ENCODE measurements at places on chromosomes 3 and 15. TPM values are rescaled to one million over a fixed set of nuclear protein-coding genes. Genes with fewer than 3 reads are reported as not detected.

DNA sequence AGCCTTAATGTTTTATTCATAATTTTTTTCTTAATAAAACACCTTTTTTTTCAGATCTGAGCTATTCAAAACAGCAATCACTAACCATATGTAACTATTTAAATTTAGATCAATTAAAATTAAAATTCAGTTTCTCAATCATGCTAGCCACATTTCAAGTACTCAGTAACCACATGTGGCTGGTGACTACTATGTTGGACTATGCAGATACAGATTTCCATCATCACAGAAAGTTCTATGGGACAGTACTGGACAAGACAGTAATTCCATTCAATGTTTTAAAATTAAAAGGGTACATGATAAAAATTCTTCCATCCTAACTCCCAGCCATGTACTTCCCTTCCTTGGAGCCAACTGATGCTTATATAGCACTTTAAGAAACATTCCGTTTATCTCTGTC is 119.3 kb downstream of the GLDN start:
- DNase-seq, result no peak
- no peak overlapping the region for H3K27ac ChIP-seq
- no peaks in the 10 kb centered on the region for H3K4me1 ChIP-seq
- H3K36me3 ChIP-seq, result no peaks in the 10 kb centered on the region

CCR5 gene
- total RNA-seq, result 15.5 TPM

DPH3 gene
- total RNA-seq, result 14.4 TPM

DNA sequence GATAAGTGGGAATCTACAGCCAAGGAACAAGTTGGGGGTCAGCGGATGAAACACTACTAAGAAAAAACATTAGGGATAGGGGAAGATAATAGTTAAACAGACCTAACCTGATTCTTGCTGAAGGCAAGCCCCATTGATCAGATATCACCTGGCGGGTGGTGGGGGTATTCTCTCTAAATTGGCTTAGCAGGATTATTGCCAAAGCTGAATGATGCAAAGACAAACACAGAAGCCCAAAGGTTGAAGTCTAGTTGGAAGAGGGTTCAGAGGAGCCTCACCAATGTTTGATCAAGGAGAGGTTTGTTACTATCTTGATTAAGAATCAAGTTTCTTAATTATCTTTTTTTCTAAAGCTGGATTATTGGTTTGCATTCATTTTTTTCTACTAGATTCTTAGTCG is 371.9 kb upstream of the CNTN4 start:
- DNase-seq, result no peak
- H3K4me1 ChIP-seq, result no peaks in the 10 kb centered on the region
- H3K36me3 ChIP-seq, result no peaks in the 10 kb centered on the region

TRPM1 gene
- total RNA-seq, result not detected

EPHA6 gene
- not detected for total RNA-seq

DNA sequence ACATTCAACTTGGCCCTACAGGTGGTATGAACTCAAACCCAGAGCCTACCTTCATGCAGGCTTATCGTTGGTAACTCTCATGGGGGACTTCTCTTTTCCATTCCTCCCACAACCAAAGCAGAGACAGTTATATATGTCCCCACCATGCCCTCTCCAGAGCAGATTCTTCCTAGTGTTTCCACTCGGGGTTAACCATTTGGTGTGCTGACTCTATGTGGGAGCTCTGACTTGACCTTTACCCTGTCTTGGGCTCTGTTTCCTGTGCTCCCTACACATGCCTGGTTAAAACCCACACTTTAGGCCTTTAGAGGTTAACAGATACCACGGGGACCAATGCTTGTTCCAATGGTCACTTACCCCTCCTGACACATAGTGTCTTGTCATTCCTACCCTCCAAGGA is 80.7 kb downstream of the FSIP1 start:
- H3K36me3 ChIP-seq, result no peaks in the 10 kb centered on the region
- no peaks in the 10 kb centered on the region for H3K27me3 ChIP-seq
- H3K4me3 ChIP-seq, result no peak overlapping the region
- DNase-seq, result no peak
- no peaks in the 10 kb centered on the region for H3K4me1 ChIP-seq

DNA sequence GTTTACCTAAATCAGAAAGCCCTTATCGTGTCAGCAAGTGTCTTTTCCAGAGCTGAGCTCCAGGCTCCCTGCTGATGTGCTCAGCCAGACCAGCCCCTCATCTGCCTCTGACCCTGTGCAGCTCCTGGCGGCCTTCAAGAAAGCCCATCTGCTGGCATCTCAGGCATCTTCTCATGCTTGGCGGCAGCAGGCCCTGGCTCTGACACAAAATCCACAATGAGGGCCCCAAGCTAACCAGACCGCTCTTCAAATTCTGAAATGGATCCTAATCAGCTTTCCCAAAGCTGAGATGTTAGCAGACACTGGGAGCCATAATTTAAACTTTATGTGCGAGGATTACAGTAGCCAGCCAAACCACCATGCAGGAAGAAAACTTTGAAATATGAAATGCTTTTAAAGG is 50.8 kb upstream of the CTDSPL start:
- H3K4me1 ChIP-seq, result peaks cover 23% of the 10 kb centered on the region
- H3K27me3 ChIP-seq, result no peaks in the 10 kb centered on the region
- no peak for DNase-seq
- H3K36me3 ChIP-seq, result peaks cover 6% of the 10 kb centered on the region
- no peak overlapping the region for H3K4me3 ChIP-seq

DNA sequence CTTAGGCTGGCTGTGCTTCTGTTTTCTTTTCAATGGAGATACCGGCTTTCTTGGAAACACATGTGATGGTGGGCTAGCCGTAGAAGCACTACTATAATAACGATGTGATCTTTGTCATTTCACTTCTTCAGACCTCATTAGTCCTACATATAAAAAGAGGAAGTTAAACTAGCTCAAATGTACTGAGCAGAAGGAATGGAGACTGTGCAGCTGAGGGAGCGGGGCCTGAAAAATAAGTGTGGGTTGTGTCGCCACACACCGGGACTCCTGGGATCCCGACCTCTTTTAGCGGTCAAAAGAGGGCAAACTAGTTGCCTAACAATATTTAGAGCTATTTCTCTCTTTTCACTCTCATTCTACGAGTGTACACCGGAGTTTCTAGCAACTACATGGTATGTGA is 1.0 kb upstream of the RNF7 start:
- H3K36me3 ChIP-seq, result no peaks in the 10 kb centered on the region
- no peak overlapping the region for H3K4me3 ChIP-seq
- H3K4me1 ChIP-seq, result peaks cover 44% of the 10 kb centered on the region

DNA sequence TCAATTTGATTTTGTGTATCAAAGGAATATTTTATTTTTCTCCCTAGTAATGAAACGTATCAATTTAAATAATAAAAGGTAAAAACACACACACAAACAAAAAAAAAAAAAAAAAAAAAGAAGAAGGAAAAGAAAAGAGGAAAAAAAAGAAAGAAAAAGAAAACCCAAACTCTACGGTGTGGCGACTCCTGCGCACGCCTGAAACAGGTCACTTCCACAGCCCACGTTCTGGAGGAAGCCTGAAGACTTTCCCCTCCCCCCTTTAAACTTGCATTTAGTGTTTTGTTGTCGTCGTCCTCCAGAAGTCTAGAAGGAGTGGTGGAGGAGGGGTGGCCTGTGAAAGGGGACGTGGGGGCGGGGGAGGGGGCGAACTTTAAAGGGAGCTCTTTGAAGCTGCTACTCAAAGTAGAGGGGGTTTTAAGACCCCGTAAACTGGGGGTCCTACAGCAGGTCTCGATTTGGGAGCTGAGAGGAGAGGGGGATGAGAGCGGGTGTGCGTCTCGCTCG is 2.3 kb upstream of the TLE3 start:
- H3K27me3 ChIP-seq, result no peaks in the 10 kb centered on the region
- DNase-seq, result no peak
- H3K36me3 ChIP-seq, result no peaks in the 10 kb centered on the region
- peak overlapping the region; percentile 80 for H3K4me3 ChIP-seq
- peak overlapping the region; percentile 97 for H3K27ac ChIP-seq
- H3K4me1 ChIP-seq, result peaks cover 36% of the 10 kb centered on the region

- no peaks in the 10 kb centered on the region for H3K36me3 ChIP-seq
- no peak overlapping the region for H3K27ac ChIP-seq
- no peak overlapping the region for H3K4me3 ChIP-seq
Measured at GRCh38 chr3:126936853-126937425, 46.0 kb upstream of the PLXNA1 start.

GRCh38 chr3:12952343-12953200 is 111.2 kb upstream of the RPL32 start:
- no peak overlapping the region for H3K27ac ChIP-seq
- H3K27me3 ChIP-seq, result no peaks in the 10 kb centered on the region
- no peaks in the 10 kb centered on the region for H3K36me3 ChIP-seq
- no peak for DNase-seq
- peaks cover 94% of the 10 kb centered on the region for H3K4me1 ChIP-seq

DNA sequence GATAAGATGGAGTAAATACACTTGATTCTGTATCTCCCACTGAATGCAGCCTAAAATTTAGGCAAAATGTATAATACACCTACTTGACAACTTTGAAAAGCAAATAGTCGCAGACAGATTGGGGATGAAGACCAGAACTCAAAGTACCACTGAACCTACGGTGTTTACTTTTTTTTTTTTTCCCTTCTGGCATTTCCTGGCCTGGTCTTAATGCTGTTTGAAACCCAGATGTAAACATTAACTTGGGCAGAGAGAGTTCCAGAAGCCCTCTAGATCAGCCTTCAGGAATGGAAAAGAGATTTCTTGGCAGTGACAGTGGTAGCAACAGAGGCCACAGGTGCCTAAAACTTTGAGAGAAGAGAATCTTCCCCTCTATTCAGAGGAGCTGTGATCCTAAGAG is 27.8 kb downstream of the ALPK3 start:
- no peaks in the 10 kb centered on the region for H3K36me3 ChIP-seq
- no peak overlapping the region for H3K4me3 ChIP-seq

KBTBD12 gene
- 0.06 TPM for total RNA-seq

DNA sequence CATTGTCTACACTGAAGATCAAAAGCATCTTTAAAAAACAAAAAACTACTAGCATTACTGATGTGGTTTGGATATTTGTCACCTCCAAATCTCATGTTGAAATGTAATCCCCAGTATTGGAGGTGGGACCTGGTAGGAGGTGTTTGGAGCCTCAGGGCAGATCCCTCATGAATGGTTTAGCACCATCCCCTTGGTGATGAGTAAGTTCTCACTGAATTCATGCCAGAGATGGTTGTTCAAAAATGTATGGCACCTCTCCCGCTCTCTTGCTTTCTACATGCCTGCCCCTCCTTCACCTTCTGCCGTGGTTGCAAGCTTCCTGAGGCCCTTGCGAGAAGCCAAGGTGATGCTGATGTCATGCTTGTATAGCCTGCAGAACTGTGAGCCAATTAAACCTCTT is 136.6 kb upstream of the FHIT start:
- no peak overlapping the region for H3K27ac ChIP-seq
- no peak overlapping the region for H3K4me3 ChIP-seq
- H3K36me3 ChIP-seq, result no peaks in the 10 kb centered on the region
- no peaks in the 10 kb centered on the region for H3K4me1 ChIP-seq
- no peaks in the 10 kb centered on the region for H3K27me3 ChIP-seq

DNA sequence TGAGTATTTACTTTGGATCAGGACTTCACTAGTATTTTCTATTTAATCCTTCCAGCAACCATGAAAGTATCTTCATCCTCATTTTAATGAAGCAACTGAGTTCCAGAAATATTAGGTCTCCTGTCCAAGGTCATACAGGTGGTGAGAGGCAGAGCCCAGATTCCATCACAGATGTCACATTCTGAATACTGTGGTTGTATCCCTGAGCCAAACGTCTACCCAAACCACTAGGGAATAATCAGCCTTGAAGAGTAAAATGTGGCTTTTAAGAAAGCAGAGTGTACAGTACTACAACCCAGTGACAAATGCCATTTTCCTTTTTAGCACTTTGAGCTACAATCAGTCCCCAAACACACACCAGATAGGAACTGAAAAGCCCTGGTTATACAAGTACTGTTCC is 93.3 kb upstream of the TRIM42 start:
- no peaks in the 10 kb centered on the region for H3K27me3 ChIP-seq
- H3K27ac ChIP-seq, result no peak overlapping the region
- H3K4me1 ChIP-seq, result no peaks in the 10 kb centered on the region

PLSCR2 gene
- not detected for total RNA-seq

DNA sequence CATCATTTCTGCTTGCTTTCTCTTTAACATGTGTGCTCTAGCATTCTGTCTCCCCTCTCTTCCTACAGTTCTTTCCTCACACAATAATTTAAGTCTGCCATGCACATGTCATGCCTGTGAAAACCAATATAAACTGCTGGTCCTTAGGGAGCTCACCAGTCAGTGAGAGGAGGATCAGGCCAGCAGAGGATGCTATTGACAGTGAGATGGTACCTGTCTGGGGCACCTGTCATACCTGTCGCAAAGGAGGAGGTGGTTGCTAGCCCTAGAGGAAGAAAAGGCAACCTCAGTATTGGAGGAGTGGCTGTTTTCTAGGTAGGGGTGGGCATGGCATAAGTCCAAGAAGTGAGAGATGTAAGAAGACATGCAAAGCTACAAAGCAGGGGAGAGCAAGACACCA is 194.6 kb downstream of the GABRG3 start:
- no peaks in the 10 kb centered on the region for H3K36me3 ChIP-seq
- H3K4me3 ChIP-seq, result no peak overlapping the region
- no peak for DNase-seq
- H3K27me3 ChIP-seq, result no peaks in the 10 kb centered on the region
- no peaks in the 10 kb centered on the region for H3K4me1 ChIP-seq

DNA sequence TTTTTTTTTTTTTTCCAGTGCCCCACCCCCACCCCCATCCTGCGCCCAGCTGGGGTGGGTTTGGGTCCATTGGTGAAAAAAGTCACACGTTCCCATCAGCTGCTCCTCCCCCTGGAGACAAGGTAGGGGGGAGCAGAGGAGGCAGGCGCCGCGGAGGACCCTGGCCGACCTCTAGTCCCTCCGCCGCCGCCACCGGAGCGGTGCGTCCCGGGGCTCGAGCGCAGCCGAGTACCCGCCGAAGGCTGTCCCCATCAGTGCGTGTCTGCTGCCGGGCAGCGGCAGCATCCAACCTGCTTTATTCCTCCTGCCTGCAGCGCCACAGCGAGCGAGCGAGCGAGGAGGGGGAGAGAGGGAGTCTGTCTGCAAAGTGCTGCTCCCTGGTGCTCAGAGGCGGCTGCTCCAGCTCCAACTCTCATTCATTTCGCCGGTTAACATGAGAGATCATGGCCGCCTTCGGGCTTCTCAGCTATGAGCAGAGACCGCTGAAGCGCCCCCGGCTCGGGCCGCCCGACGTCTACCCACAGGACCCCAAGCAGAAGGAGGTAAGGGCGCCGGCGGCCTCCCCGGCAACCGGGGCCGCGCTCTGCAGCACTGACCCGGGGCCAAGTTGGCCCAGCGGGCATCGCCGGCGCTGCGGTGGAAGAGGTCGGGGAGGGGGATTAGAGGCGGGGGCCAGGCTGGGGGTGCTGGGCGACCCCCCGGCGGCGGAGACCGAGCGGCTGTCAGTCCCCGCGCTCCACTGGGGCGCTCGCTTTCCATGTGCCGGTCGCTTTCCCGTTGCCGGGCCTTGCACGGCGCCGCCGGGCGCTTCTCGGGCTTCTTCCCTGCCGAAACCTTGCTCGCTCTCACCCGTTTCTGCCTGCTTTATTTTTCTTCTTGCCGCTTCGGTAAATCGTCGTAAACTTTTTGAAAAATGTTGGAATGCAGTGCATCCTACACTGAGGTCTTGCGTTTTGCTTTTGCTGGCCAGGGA is 1.3 kb downstream of the MED12L start:
- peaks cover 10% of the 10 kb centered on the region for H3K4me1 ChIP-seq
- no peak overlapping the region for H3K27ac ChIP-seq
- H3K4me3 ChIP-seq, result peak overlapping the region; percentile 61
- H3K36me3 ChIP-seq, result no peaks in the 10 kb centered on the region
- peaks cover 50% of the 10 kb centered on the region for H3K27me3 ChIP-seq

- peak; percentile 48 for DNase-seq
- H3K27ac ChIP-seq, result no peak overlapping the region
- no peak overlapping the region for H3K4me3 ChIP-seq
- H3K4me1 ChIP-seq, result no peaks in the 10 kb centered on the region
Measured at GRCh38 chr15:77825546-77825945, 192.8 kb upstream of the LINGO1 start.

BSN gene
- 0.79 TPM for total RNA-seq

All from spleen (tissue), 13 donors.